Sigmoid colon (tissue), 7 donors: ENCODE measurements at places on chromosomes 7 and 10.

- H3K4me3 ChIP-seq, result no peak overlapping the region
- no peaks in the 10 kb centered on the region for H3K36me3 ChIP-seq
- no peaks in the 10 kb centered on the region for H3K4me1 ChIP-seq
- H3K27me3 ChIP-seq, result no peaks in the 10 kb centered on the region
- H3K27ac ChIP-seq, result no peak overlapping the region
Observed at GRCh38 chr10:6885284-6885683, 305.2 kb upstream of the PRKCQ start.

- H3K4me3 ChIP-seq, result no peak overlapping the region
- no peaks in the 10 kb centered on the region for H3K27me3 ChIP-seq
- H3K27ac ChIP-seq, result no peak overlapping the region
- H3K4me1 ChIP-seq, result no peaks in the 10 kb centered on the region
Observed at GRCh38 chr7:70512144-70512543, 619.8 kb upstream of the GALNT17 start.

DNA sequence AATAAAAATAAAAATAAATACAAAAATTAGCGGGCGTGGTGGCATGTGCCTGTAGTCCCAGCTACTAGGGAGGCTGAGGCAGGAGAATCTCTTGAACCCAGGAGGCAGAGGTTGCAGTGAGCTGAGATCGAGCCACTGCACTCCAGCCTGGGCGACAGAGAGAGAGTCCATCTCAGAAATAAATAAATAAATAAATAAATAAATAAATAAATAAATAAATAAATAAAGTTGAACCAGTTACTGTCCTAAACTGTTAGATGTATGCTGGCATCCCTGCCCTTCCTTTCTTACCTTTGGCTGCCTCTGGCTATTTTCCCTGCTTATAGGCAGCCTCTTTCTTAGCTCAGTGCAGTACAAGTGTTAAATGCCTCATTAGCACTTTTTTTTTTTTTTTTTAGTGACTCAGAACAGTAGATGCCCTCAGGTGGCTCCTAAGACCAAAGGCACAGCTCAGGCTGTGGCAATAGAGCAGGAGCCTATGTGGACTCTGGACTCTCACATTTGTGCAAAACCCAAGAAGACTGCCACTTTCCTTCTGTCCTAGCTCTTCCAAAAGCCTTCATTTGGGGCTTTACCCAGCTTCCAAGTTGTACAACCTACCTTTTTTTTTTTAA is 30.6 kb upstream of the CABCOCO1 start:
- H3K27me3 ChIP-seq, result no peaks in the 10 kb centered on the region
- no peak overlapping the region for H3K4me3 ChIP-seq
- peaks cover 16% of the 10 kb centered on the region for H3K4me1 ChIP-seq
- DNase-seq, result no peak
- no peaks in the 10 kb centered on the region for H3K36me3 ChIP-seq

DNA sequence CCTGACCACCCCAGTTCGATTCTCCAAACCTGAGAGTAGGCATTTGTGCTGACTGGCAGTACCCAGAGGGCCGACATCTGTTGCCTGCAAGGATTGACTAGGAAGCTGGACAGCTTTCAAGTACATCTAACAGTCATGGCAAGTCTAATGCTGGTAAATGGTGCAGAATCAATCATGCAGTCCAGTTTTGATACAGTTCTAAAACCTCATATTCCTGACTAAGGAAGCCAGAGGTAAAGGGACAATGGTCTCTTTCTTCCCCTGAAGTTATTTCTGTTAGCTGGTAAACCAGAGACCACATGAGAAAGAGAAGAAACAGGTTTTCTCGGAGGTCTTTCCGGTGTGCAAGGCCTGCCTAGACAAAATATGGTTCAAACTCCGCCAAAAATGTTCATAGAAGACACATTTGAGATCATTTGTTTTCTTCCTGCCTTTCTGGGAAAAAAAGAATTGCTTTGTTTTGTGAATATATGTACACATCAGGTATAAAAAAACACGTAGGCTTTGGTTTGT is 97.1 kb downstream of the WDR37 start:
- no peaks in the 10 kb centered on the region for H3K27me3 ChIP-seq
- no peaks in the 10 kb centered on the region for H3K4me1 ChIP-seq
- H3K36me3 ChIP-seq, result no peaks in the 10 kb centered on the region
- no peak overlapping the region for H3K27ac ChIP-seq

DNA sequence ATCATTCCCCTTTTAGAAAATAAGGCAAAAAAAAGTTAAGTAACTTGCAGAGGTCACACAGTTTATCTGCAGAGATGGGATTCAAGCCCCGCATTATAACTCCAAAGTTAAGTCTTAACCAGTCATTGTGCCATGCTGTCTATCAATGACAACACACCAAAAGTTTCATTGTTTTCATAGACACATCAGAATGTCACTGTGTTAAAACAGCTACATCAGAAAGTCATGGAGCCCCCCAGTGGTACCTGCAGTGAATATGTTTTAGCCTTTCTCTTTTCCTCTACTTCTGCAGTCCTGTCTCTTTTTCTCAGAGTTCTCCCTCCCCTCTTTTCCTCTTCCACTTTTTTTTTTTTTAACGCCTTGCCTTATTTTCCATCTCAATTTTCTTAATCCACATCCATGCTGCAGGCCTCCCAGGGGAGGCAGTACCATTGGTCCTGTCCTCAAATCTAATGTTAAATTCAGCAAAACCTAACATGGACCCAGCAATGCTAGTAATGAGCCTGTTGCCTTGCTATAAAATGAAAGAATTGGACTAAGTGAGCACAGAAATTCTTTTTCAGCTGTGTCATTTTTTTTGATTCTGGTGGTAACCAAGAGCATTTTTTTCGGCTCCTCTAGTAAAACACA is 3.8 kb upstream of the NRCAM start:
- H3K4me3 ChIP-seq, result no peak overlapping the region
- H3K27ac ChIP-seq, result no peak overlapping the region
- no peaks in the 10 kb centered on the region for H3K36me3 ChIP-seq
- peaks cover 52% of the 10 kb centered on the region for H3K27me3 ChIP-seq
- peaks cover 16% of the 10 kb centered on the region for H3K4me1 ChIP-seq
- no peak for DNase-seq

DNA sequence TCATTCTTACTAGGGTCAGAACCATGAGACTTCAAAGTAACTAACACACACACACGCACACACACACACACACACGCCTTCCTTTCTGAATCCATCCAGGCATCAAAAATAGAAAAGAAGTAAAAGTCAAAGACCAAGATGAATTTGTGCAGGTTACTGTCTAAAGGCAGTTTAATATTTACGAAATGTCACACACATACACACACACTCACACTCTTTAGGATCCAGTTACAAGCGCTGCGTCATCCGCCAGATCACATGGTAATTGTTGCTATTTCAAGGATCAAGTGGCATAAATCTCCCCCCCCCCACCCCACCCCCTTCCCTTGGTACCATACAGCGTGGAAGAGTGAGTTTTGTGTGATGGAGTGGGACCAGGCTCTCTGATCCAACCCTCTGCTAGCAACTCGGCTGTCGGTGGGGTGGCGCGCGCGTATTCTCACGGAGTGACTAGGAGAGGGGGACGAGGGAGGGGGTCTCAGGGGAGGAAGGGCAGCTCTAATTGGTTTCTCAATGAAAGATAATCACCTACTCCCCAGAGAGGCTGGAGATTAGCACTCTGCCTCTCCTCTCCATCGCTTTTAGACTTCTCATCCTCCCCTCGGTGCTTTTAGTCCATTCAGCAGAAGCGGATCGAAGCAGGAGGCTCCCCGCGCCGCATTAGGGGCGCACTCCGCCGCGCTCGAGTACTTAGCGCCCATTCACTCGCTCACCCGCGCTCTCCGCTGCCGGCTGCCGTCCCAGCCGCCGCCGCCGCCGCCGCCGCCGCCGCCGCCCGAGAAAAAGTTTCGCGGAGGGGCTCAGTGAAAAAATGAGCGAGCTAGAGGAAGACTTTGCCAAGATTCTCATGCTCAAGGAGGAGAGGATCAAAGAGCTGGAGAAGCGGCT is 83.5 kb upstream of the PRKG1 start:
- H3K27me3 ChIP-seq, result no peaks in the 10 kb centered on the region
- H3K4me3 ChIP-seq, result peak overlapping the region; percentile 76
- peak; percentile 79 for DNase-seq
- peaks cover 36% of the 10 kb centered on the region for H3K4me1 ChIP-seq
- H3K36me3 ChIP-seq, result no peaks in the 10 kb centered on the region

DNA sequence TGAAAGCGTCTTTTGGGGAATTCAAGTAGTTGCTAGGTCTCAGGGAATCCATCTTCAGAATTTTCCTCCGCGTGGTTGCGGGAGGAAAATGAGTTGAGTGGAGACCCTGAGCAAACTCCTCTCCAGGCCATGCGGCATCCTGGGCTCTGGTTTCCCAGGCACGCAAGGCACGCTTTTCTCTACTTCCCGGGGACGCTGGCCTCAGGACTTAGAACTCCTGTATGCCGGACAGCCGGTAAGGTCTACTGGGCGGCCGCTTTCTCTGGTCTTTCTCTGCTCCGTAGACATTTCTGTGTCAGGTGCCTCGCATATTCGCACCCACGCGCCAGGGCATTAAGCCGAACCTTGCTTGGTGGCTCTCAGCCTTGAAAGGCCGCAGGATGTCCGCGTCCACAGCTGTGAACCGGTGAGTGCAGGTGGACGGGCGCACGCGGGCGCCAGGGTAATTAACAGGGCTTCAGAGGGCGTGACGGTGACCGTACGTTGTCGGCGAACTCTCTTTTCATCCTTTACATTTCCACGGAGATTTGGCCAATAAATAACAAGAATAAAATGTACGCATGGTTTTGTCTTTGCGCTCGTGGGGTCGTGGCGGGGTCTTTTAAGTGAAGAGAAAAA is 992 bp upstream of the RBM20 start:
- H3K4me1 ChIP-seq, result no peaks in the 10 kb centered on the region
- no peaks in the 10 kb centered on the region for H3K36me3 ChIP-seq
- peak overlapping the region; percentile 89 for H3K27ac ChIP-seq
- DNase-seq, result no peak
- H3K4me3 ChIP-seq, result peak overlapping the region; percentile 73

GRCh38 chr7:105691082-105691679 is 109.9 kb upstream of the EFCAB10 start:
- H3K36me3 ChIP-seq, result no peaks in the 10 kb centered on the region
- H3K4me1 ChIP-seq, result peaks cover 8% of the 10 kb centered on the region
- H3K27ac ChIP-seq, result peak overlapping the region; percentile 73
- DNase-seq, result no peak
- no peaks in the 10 kb centered on the region for H3K27me3 ChIP-seq
- H3K4me3 ChIP-seq, result peak overlapping the region; percentile 51

DNA sequence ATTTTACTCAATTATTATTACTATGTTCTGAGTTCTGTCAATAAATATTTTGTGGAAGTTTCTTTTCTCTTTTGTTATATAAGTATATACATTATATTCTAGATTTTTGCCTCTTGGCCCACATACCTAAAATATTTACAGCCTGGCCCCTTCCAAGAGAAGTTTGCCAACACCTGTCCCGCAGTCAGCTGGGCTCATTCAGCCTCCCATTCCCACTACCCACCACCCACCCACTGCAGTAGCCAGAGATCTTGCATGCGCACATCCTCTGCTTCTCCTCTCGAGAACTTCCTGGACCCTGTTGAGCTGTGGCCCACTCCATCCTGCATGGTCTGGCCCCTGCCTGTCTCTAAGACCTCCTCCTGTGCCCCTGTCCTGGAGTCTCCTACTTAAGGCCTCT is 33.6 kb downstream of the WIPF3 start:
- DNase-seq, result no peak
- H3K4me1 ChIP-seq, result peaks cover 8% of the 10 kb centered on the region

GRCh38 chr7:37495574-37496184 is 47.0 kb upstream of the ELMO1 start:
- H3K4me3 ChIP-seq, result no peak overlapping the region
- no peak for DNase-seq
- H3K4me1 ChIP-seq, result no peaks in the 10 kb centered on the region
- no peak overlapping the region for H3K27ac ChIP-seq

- H3K4me3 ChIP-seq, result peak overlapping the region; percentile 95
- no peaks in the 10 kb centered on the region for H3K4me1 ChIP-seq
- peak overlapping the region; percentile 98 for H3K27ac ChIP-seq
- no peaks in the 10 kb centered on the region for H3K36me3 ChIP-seq
- no peak for DNase-seq
Observed at GRCh38 chr10:119652361-119652730, 1.2 kb downstream of the BAG3 start.

GRCh38 chr10:43371418-43371817 is at the start of gene FXYD4:
FXYD4 (plus strand) TSS chr10:43371636; CDS start chr10:43373747, 2,111 bp downstream.
- no peaks in the 10 kb centered on the region for H3K27me3 ChIP-seq
- H3K4me1 ChIP-seq, result no peaks in the 10 kb centered on the region
- H3K4me3 ChIP-seq, result no peak within 1 kb of the TSS

DNA sequence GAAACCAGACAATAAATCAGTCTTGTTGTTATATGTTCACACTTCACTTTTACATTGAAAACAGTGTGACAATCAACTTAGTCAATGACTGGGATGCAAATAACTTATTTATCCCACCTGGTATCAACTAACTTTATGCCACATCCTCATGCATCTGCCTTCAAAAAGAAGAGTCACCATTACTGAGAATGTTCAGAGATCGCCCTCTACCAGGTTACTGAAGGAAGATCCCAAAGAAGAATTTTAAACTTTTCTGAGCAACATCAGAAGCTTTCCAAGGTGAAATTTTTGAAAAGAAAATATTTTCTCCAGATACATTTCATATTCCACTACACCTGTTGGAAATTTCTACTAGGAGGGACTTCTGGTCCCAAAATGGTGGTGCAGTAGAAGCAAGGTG is 359.5 kb downstream of the PTPRN2 start:
- H3K4me3 ChIP-seq, result no peak overlapping the region
- H3K27me3 ChIP-seq, result no peaks in the 10 kb centered on the region
- H3K4me1 ChIP-seq, result no peaks in the 10 kb centered on the region
- H3K27ac ChIP-seq, result no peak overlapping the region
- H3K36me3 ChIP-seq, result no peaks in the 10 kb centered on the region
